ENCODE measurements at places on chromosomes 4 and X.

- DNase-seq, result no peak
Measured at GRCh38 chrX:41802958-41803357, 79.0 kb downstream of the GPR82 start.

DNA sequence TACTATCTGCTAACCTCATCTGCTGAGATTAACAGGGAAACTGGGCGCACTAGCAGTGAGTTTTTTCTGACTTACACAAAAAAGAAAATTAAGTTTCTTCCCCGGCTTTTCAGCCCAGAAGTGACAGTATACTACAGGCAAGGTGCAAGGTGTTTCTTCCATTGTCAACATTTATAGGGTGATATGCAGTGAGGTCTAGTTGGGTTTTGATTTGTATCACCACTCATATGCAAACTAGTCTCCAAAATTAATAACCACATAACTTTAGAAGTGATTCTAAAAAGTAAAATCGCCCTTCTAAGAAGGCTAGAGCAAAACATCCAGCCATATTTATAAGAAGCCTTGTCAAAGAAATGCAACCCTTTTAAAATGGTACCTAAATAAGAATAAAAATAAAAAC lies 640.1 kb downstream of the ARAP2 start:
- no peak for DNase-seq

GRCh38 chr4:98542011-98542410 lies 116.4 kb downstream of the TSPAN5 start:
- no peak for DNase-seq

- DNase-seq, result no peak
Measured at GRCh38 chrX:135944486-135944885, 29.3 kb downstream of the MMGT1 start.

GRCh38 chr4:10500776-10501175 lies 43.5 kb upstream of the ZNF518B start:
- DNase-seq, result no peak

- no peak for DNase-seq
Measured at GRCh38 chr4:53937918-53938317, 126.5 kb downstream of the CHIC2 start.

- no peak for DNase-seq
Measured at GRCh38 chrX:253451-254297, 27.5 kb upstream of the PLCXD1 start.

- DNase-seq, result no peak
Measured at GRCh38 chr4:112058433-112058832, 86.8 kb upstream of the FAM241A start.

DNA sequence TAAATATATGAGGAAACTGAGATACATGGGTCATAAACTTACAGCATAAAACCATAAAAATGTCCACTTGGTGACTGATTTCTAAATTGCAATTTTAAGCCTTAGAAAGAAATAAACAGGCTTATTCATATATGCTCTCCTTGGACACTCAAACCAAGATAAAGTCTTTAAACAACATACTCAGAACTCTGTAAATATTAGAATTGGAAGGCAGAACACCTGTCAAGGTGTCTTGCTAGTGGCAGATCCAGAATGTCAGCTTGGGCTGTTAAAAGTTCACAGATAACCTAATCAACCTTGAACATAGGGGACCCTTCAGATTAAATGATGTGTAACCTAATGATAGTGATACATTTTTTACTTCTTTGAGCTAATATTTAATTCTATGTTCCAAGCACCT lies 208.1 kb upstream of the ARSJ start:
- no peak for DNase-seq

DNA sequence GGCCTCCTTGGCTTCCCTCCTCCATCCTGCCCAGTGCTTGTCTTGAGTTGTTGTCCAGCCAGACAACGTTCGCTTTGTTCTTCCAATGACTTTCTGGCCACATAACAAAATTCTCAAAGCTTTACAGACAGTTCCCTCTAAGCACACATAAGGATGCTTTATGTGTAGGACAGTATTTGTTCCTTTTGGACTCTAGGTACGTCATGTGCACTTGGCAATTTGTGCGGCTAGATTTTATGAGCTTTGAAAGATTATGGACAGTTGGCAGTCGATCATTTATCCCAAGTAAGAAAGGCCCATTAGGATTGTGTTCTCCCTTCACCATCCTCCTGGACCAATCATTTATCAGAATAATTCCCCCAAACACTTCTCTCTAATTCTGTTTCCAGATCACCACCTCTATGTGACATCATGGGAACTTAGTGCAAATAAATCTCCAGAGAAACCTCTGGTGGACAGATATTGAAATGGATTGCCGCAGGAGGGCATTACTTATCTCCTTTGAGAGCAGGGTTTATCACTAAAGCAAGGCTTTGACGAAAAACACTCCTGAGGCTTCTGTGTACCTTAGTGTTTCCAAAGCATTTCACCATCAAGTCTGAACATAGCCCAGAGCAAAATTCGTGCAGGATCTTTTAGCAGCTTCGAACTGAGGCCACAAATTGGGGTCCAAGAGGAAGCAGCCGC lies 77.4 kb upstream of the BMPR1B start:
- DNase-seq, result no peak

DNA sequence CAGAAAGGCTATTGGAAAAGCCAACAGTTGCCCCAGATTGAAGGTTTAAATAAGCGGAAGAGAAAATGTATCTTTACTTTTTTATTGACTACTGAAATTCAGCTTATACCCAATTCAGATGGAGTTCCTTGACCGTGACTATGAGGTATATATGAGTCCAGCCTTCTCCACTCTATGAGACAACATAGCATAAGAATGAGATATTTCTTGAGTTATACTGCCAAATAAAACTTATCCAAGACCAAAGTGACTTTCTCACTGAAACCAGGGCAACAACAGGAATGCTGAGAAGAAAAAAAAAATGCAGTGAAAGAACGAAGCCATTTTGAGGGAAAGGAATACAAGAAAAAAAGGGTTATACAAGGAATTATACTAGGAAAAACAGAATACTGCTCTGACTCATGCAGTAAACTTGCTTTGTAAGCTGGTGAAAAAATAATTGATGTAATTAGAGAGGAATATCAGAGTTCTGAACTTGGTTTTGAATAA lies 16.3 kb upstream of the PDK3 start:
- no peak for DNase-seq

DNA sequence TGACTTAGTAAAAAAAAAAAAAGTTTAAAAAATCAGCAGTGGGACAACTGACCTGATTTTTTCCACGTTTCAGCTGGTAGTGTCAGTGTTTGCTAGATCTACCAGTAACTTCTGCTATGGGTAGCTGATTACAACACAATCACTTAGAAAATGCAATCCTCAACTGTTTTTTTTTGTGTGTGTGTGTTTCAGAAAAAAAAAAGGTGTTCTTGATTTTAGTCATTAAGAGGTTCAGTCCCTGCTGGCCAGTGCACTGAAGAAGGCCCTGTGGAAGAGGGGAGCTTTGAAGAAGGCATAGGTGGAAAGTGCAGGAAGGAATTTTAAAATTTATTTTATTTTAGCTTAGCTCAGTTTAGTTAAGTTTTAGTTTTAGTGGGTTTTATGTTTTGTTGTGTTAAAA lies 46.9 kb downstream of the SH2D1A start:
- DNase-seq, result no peak

DNA sequence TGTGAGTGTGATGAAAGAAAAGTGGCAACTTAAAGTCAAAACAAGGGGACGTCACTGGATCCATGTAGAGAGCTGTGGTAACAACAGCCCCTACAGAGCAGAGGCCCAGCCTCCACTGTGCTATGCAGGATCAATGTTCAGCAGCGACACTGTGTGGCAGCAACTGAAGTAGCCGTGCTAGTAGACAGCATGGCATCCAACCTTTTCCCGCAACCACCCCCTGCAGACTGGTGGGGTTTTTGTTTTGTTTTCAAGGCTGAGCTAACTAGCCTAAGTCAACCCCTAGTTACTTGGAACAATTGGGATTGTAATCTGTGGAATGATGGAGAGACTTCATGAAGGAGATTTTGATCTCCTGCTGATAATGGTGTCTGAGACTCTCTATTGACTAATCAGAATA lies 44.4 kb upstream of the PPARGC1A start:
- no peak for DNase-seq

DNA sequence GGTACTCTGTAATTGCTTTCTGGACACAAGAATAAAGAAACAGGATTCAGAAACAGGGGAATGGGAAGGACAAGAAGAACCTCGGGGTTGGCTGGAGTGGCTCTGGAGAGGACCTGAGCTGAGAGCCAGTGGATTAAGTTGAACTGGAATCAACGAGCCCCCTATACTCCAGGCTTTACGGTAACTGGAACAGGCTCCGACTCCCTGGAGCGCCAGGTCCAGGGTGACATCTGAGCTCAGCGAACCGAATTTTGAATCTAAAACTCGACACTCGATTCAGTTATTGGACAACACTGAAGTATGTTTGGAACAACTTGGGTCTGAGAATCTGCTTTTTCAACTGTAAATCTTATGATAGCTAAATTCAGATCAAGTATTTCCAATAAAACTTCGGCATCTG lies 23.9 kb downstream of the HMX1 start:
- no peak for DNase-seq

- no peak for DNase-seq
Measured at GRCh38 chr4:139887376-139887802, 221.8 kb downstream of the MGST2 start.

DNA sequence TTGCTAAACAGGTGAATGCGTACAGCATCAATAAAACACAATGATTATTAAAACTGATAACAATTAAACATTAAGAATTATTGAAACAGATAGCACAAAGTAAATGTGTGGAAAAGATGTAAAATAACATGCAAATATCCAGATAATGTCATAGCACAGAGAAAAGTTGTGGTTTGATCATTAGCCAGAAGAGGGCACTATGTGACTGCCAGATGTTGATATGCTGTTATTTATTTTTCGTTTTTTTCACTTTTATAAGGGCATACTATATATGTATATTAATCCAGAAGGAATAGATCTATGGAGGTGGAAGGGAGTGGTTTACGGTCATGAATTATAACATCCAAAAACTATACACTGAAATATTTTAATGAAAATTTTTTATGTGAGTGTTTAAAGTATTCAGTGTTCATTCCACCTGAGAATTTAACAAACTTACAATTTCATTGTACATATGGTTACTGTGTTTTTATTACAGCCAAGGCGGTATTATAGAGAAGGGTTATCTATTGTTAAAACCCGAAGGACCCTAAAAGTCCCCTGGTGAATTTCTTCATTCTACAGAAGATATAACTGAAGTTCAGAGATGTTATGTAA lies 211.9 kb upstream of the UGT8 start:
- no peak for DNase-seq

DNA sequence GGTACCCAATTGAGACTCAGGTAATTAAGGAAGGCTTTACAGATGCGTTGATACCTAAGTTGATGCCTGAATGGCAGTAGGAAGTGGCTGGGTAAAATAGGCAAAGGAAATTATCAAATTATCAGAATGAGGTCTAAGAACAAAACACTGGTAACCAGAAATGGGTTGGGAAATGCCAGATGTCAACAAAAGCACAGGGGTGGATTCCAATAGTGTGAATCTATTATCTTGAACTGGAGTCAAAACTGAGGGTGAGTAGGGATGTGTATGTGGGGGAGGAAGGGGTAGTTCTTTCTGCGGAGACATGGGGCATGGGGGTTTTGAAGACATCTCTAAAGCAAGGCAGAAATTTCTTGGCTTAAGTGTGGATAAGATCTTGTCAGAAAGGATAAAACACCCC lies 16.0 kb upstream of the SEPTIN6 start:
- DNase-seq, result no peak

GRCh38 chr4:177558995-177559394 lies 116.8 kb upstream of the AGA start:
- no peak for DNase-seq

GRCh38 chr4:122668241-122668640 lies 47.4 kb upstream of the IL21 start:
- DNase-seq, result no peak

- DNase-seq, result no peak
Measured at GRCh38 chr4:6594826-6595355, 19.9 kb downstream of the MAN2B2 start.

DNA sequence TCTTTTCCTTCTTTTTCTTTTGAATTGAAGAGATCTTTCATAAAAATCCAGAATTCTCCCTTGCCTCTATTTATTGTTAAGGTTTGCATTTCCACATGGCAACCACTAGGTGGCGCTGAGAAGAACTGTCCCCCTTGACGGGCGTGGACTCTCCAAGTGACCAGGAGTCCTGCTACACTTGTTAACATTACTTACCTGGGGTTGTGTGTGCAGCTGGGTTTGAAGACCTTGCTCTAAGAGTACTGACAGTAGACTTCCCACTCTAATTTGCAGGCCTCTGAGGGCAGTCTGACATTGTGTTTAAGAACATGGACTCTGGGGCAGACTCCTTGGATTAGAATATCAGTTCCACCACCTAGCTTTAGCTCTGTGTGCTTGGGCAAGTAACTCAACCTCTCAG lies 52.8 kb downstream of the GPRIN3 start:
- DNase-seq, result no peak

GRCh38 chr4:120769227-120769626 lies 153.3 kb downstream of the PRDM5 start:
- no peak for DNase-seq

GRCh38 chr4:4857001-4857808 lies 2.3 kb upstream of the MSX1 start:
- no peak for DNase-seq

GRCh38 chr4:183241721-183242151 lies 78.3 kb downstream of the CLDN22 start:
- no peak for DNase-seq

DNA sequence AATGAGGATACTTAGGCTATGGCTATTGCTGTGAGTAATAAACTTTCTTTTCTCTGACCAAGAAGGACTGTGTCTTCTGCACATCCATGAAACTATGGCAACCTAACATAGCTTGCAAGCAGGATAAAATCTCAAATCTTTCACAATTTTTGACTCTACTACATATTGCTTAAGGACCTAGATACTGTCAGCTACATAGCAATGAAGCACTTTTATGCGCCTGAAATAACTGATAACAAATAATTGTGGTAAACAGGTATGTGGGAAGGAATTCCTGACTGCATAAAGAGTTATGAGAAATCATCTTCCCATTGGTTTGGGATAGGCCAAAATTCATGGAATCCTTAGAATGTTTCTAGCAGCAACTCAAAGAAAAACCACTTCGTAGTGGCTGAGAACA lies 41.2 kb upstream of the PDGFC start:
- no peak for DNase-seq

DNA sequence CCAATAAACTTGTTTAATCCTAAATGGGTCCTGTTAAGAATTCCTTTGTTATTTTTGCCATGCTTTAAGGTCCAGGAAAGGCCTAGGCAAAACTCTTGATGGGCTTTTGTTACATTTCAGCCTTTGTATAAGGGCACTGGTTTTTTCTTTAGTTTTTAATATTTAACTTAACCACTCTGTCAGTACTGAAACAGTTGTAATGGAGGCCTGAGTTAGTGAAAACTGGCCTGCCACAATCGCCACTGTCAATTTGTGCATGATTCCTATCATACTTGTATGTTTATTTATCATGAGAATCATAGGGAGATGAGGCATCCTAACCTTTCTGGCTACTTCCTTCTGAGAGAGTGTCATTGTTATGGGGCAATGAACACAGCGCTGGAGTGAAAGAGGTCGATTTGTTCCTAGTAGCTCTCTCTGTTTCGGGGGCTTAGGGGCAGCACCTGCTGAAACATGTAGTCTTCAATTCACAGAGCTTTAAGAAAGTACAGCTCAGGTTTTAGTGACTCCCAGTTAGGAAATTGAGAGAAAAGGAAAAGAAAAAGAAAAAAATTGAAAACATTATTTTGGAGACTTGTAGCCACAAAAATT lies 393.8 kb upstream of the FSTL5 start:
- no peak for DNase-seq

All from amygdala (tissue), 56 donors.